Naive thymus-derived CD4-positive, alpha-beta T cell (primary cell): ENCODE measurements at places on chromosomes 1 and 21. TPM values are rescaled to one million over a fixed set of nuclear protein-coding genes. Genes with fewer than 3 reads are reported as not detected.

GRCh38 chr1:67880056-67880601 lies 46.9 kb upstream of the GNG12 start:
- no peak for DNase-seq

GRCh38 chr1:164770131-164770529 lies 211.1 kb downstream of the PBX1 start:
- DNase-seq: no peak

GRCh38 chr1:201565024-201565730 lies 26.2 kb downstream of the NAV1 start:
- no peak for DNase-seq

DNA sequence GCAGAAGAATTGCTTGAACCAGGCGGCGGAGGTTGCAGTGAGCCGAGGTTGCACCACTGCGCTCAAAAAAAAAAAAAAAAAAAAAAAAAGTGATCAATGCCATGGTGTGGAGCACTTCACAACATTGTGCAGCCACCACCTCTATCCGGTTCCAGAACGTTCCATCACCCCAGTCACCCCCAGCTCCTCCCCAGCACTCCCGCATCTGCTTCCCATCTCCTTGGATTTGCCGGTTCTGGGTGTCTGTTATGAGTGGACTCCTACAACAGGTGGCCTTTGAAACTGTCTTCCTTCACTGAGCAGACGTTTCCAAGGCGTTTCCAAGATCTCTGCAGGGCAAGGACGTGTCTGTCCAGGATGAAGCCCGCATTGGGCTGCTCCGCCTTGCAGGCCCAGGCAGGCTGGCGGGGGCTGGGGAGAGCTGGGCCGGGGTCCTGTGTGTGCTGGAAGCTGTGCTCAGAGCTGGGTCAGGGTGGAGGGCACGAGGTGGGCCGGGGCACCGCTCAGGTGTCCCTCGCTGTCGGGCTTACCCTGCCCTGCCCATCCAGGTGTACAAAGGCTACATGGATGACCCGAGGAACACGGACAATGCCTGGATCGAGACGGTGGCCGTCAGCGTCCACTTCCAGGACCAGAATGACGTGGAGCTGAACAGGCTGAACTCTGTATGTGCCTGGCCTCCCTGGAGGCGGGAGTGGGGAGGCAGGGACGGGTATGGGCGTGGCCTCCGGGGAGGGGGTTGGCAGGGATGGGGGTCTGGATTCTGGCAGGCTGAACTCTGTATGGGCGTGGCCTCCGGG lies 14.9 kb upstream of the LRRC3 start:
- DNase-seq: no peak

GRCh38 chr1:228276901-228277490 lies 69.2 kb downstream of the OBSCN start:
- DNase-seq: no peak

Gene KIAA1614
- polyA plus RNA-seq: 0.03 TPM

DNA sequence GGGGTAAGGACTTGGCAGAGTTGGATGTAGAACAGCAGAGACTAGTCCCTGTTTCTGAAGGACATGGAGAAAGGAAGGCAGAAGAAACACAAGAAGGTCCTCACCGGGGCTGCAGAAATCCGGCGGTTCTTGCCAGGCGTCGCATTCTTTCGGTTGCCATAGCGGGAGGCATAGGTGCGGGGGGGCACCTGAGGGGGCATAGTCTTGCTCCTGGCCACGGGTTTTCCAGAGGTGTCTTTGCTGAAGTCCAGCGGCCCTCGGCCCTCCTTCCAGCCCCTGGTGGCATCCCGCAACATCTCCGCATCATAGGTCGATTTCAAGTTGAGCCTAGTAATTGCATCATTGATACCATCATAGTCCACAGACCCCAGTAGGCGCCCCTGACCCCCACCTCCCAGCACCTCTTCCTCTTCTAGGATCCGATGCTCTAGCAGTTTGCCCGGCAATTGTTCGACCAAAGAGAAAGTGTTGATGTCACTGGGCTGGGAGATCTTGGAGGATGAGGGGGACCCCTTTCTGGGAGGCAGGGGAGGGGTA lies 25.8 kb downstream of the PIK3C2B start:
- no peak for DNase-seq
